ENCODE measurements at places on chromosomes 6 and 20.
A peak's percentile ranks its signal among the peaks of the same experiment; 100 is the strongest.

GRCh38 chr6:36827261-36828079 is 11.8 kb downstream of the CPNE5 start:
- no peak for DNase-seq

GRCh38 chr20:33209789-33210188 is 7.4 kb upstream of the BPIFA3 start:
- peak; percentile 21 for DNase-seq

- DNase-seq, result no peak
Measured at GRCh38 chr20:40970218-40970617, 58.4 kb upstream of the TOP1 start.

DNA sequence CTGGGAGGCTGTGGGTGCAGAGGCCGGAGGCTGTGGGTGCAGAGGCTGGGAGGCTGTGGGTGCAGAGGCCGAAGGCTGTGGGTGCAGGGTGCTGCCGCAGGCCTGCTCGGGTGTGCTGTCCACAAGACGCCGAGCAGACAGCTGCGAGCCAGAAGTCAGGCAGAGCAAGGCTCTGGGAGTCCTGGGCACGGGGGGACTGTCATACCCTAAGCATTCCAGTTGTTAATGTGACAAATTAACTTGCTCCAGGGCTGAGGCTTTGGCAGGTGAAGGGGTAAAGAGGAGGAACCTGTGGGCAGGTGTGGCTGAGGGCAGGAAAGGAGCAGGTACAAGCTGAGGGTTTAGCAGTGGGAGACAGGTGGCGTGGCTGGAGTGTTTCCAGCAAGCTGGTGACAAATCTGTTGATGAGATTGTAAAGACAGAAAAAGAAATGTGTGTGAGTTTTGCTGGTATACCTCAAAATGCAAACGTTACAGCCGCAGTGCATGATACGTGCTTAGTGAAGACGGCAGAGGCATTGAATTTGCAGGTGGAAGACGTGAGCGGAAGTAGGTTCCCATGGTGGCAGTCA is 14.2 kb upstream of the ADRM1 start:
- DNase-seq, result no peak

DNA sequence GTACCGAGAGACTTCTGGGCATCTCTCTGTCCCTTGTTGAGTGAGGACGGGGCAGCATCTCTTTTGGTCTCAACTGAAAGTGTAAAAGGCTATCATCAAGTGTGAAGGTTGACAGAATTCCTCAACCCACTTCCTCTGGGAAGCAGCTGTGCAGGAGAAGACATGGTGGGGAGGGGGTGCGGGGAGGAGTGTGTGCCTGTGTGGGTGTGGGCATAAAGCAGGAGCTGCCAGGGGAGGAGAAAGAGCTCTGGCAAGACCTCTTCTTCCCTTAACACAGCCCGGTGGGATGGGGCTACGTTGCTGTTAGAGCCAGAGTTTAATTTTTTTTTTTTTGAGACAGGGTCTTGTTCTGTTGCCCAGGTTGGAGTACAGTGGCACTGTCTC is 31.8 kb downstream of the CPXM1 start:
- no peak for DNase-seq

- DNase-seq, result no peak
Measured at GRCh38 chr20:942611-943010, 26.5 kb upstream of the ANGPT4 start.

DNA sequence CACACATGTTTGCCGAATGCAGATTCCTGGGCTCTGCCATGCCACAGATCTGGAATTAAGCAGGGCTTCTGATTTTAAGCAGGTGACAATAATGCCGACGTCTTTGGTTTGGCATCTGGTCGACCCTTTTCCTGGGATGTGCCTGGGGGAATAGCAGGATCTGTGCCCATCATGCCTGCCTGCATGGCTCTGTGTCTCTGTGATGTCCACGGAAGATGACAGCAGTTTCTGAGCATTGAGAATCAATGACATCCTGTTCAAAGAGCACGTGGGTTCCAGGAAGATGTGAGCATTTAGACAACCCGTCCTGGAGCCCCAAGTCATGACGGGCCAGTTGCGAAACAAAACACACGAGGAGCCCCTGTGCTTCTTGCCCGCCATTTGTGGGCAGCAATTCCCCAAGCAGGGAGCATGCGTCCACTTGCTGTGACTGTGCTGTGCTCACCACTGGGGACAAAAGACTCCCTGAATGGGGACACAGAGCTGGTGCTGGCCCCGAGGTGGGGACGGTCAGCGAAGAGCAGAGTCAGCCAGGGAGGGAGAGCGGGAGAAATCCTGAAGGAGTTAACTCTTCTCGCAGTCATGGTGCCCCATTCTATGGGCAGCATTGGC is 110.1 kb downstream of the ERMARD start:
- no peak for DNase-seq

DNA sequence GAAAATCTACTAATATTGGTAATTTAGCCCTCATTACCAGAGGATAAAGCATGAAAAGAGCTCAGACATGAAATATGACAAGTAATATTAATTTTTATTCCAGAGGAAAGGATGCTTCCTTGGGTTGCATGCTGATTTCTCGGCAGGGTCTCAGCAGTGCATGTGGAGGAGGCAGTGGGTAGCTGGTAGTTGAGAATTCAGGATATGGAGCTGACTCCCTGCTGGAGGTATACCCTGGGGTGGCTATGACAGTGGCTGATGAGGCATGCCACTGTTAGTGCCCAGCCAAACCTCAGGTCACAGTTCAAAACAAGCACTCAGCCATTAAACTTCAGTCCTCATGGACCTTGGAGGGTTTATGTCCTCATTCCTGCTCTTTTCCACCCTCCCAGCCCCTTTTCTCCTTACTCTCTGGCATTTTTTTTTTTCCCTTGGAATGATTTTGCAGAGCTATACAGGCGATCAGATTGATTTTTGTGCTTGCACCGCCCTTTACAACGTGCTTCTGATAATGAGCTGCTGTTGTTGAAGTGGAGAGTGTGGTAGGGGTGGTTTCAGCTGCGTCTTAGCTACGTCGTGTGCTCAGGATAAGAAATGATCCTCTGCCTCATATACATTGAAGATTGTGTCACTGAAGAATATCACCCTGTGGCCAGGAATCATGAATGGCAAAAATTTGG is 761.9 kb upstream of the MMS22L start:
- no peak for DNase-seq

DNA sequence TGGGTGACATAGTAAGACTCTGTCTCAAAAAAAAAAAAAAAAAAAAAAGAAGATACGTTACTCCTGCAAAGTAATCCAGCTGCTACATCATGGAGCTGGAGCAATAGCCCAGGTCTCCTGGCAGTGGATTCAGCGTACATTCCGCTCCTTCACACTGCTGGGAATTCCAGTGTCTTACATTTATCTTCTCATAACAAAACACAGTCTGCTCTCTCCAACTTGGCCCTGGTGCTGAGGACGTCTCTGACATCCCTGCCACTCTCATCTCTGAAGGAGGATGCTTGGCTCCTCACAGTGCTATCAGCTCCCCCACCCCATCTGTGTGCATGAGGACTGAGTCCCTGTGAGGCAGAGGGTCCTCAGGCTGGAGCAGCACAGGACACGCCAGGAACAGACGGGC is 529.8 kb downstream of the CD83 start:
- DNase-seq, result no peak

DNA sequence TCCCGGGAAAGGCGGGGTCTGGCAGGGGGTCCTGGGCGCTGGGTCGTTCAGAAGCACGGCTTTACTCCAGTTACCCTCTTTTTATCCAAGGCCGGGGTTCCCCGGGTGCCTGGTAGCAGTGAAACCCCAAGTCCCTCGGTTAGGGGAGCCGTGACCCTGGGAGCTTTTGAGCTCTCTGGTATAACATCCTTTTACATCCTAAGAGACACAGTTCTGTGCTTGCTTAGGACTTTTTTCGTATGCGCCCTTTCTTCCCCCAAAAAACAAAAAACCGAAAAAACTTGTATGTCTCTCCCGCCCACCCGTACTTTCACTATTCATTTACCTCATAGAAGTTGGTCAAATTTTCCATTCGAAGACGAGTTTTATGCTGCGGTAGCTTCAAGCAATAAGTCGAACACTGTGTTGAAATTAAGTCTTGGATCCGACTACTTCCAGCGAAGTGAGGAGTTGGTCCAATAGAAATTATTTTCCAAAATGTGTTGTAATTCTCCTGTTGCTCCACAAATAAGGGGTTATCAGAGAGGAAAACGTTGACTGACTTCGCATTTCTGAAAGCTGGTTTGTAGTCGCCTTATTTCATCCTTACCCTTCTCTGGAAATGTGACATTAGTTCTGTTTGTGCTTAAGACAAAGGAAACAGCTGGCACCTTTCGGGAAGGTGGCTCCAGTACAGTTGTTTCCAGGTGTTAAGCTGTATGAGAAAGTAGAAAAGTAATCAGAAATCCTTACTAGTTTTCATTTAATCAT is 816 bp upstream of the MAN1A1 start:
- DNase-seq, result no peak

- no peak for DNase-seq
Measured at GRCh38 chr6:163459007-163459406, 44.5 kb downstream of the QKI start.

All from activated T-cell treated with anti-CD3 and anti-CD28 coated beads for 48 hours (primary cell).